ENCODE measurements at places on chromosomes 2 and 18. TPM values are rescaled to one million over a fixed set of nuclear protein-coding genes. Genes with fewer than 3 reads are reported as not detected.

The C2orf66 gene
- total RNA-seq: not detected

The YIPF4 gene
- total RNA-seq: 35.0 TPM

The CASP8 gene
- total RNA-seq: 74.3 TPM

The LRRFIP1 gene
- 190 TPM for total RNA-seq

The RALBP1 gene
- total RNA-seq: 50.6 TPM

The ZBTB7C gene
- total RNA-seq: not detected

The CHRNA1 gene
- total RNA-seq: not detected

The APLF gene
- total RNA-seq: 2.1 TPM

The ACTG2 gene
- total RNA-seq: not detected

The QPCT gene
- total RNA-seq: 1.5 TPM

The ALPP gene
- total RNA-seq: 0.53 TPM

The OTOF gene
- total RNA-seq: 0.16 TPM

The DSC2 gene
- total RNA-seq: not detected

The CCDC150 gene
- 23.3 TPM for total RNA-seq

The PROKR1 gene
- not detected for total RNA-seq

The GKN1 gene
- total RNA-seq: not detected

The TAF4B gene
- total RNA-seq: 12.7 TPM

The DSG4 gene
- total RNA-seq: not detected

The TMEM247 gene
- total RNA-seq: not detected

The TPO gene
- total RNA-seq: not detected

The CNGA3 gene
- not detected for total RNA-seq

The ATP6V1C2 gene
- 0.41 TPM for total RNA-seq

The PLCL1 gene
- total RNA-seq: 1.3 TPM

The PTPRM gene
- 2.8 TPM for total RNA-seq

The ATP8B1 gene
- total RNA-seq: not detected

The GKN2 gene
- not detected for total RNA-seq

The ST8SIA3 gene
- not detected for total RNA-seq

The CYP27A1 gene
- total RNA-seq: 0.18 TPM

The CLEC4F gene
- not detected for total RNA-seq

The SLC5A7 gene
- total RNA-seq: not detected

The RGPD3 gene
- 0.48 TPM for total RNA-seq

The SERPINB7 gene
- total RNA-seq: not detected

The INPP4A gene
- 48.1 TPM for total RNA-seq

The RNF125 gene
- total RNA-seq: 13.8 TPM

The IL37 gene
- 0.32 TPM for total RNA-seq

The LHCGR gene
- total RNA-seq: not detected

The FEV gene
- not detected for total RNA-seq

The PTPRN gene
- 0.09 TPM for total RNA-seq

The LONRF2 gene
- total RNA-seq: not detected

The CELF4 gene
- not detected for total RNA-seq

The FAHD2B gene
- 21.6 TPM for total RNA-seq

The CCBE1 gene
- total RNA-seq: 0.27 TPM

The SERPINB10 gene
- not detected for total RNA-seq

The CDH2 gene
- total RNA-seq: 0.05 TPM

All from activated naive CD4-positive, alpha-beta T cell treated with anti-CD3 and anti-CD28 coated beads, Interleukin-2, amount 50 U/mL, for 72 hours (primary cell).